T47D (cell line): ENCODE measurements at places on chromosomes 3 and 15.
A peak's percentile ranks its signal among the peaks of the same experiment; 100 is the strongest.

DNA sequence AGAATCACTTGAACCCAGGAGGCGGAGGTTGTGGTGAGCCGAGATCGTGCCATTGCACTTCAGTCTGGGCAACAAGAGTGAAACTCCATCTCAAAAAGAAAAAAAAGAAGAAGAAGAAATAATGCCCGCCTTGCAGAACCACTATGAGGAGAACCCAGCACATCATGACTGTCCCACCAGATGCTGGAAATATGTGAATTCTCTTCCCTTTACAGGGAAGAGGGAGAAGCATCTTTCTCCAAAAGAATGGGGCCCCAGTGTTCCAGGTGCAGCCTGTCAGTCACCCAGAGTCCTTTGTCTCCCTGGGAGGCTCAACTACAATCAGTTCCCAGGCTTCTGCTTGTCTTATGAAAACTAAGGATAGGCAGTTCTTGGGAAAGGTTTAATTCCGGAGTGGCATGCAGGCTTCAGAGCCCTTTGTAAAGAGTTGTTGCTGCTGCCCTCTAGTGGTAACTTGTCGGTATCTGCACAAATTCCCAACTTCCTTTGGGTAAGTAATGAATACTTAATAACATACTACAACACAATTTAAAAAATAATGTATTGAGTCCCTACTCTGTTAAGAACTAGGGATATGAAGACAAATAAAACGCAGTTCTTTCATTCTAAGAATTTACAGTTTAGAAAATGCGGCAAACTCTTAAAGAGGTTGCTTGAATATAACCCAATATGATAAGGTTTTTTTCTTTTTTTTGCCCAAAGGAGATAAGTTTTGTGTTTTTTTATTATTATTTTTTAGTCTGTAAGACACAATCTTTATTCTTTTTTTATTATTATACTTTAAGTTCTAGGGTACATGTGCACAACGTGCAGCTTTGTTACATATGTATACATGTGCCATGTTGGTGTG is 18.6 kb upstream of the TICRR start:
- DNase-seq, result peak; percentile 51

GRCh38 chr15:58597943-58598828 is 151.3 kb downstream of the ADAM10 start:
- DNase-seq, result no peak

DNA sequence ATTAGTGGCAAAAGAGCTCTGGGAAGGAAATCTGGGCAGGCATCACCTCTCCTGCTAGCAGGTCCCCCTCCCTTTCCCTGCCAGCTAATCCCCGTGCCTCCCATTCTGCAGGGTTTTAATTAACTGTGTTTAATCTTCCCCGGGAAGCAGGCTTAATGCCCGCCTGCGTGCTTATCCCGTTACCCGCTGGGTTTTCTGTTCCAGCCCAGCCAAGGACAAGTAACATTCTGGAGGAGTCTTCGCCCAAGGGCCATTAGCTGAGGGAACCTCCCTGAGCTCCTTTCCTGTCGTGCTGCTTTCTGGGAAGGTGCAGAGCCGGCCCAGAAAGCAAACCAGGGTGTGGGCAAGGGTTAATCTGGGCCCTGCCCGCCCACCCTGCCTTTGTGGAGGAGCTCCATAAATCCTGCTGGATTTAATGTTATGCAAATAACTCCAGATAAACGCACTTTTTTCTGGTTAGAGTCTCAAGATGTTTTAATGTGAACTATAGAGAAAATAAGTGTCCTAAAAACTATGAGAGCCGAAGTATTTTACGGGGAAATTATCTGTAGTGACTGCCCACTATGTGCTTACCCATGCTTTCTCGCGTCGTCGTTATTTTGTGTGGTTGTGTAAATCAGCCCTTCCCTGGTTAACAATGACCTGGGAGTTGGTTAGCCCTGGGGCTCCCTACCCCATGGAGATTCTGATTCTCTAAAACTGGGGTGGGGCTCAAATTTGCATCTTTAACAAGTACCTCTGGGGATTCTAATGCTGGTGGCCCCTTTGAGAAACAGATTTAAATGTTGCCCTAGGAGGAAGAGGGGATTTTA is 25.9 kb downstream of the TRIM71 start:
- no peak for DNase-seq

- DNase-seq, result no peak
Observed at GRCh38 chr3:183477801-183478456, 49.5 kb upstream of the MCF2L2 start.

DNA sequence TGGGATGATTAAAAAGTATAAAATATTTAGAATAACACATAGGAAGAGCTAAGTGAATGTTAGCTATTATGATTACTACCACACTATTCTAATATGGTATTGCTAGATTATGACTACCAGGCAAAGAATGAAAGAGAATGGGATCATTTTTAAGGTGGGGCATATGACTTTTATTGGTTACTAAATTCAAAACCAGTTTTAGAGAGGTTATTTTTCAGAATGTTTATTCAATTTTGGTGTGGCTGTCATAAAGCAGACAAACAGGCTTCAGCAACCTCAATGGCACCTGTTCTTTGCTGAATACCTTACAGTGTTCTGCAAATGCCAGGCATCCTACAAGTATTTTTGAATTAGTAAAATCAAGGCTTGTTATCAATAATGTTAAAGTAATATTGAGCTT is 12.8 kb downstream of the SPTSSB start:
- DNase-seq, result no peak

GRCh38 chr15:78006567-78007205 is 70.8 kb downstream of the TBC1D2B start:
- DNase-seq, result no peak

- DNase-seq, result no peak
Observed at GRCh38 chr3:72664184-72664975, 183.9 kb downstream of the SHQ1 start.

DNA sequence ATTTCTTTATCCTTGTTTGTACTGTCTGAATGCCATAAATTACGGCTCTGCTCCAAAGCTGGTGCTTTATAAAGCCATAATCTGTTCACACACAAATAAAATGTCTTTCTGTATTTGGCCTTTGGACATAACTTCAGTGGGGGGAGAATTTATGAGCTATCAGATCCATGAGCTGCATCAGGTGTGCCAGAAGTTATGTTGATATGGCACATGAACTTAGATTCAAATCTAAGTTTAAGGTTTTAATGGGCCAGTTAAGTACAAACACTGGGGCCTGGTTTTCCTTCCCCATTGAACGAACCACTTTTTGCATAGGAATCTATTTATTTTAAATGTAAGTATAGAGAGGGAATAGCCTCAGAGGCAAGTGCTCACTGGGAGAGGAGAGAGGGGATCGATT is 239.9 kb downstream of the NFKBIZ start:
- DNase-seq, result no peak

- DNase-seq, result no peak
Observed at GRCh38 chr3:171778493-171778892, 31.8 kb downstream of the PLD1 start.

GRCh38 chr3:142467768-142468167 is 19.9 kb upstream of the XRN1 start:
- DNase-seq, result no peak

GRCh38 chr3:149706905-149707304 is 45.4 kb downstream of the COMMD2 start:
- no peak for DNase-seq

GRCh38 chr3:13718000-13718399 is 161.9 kb downstream of the WNT7A start:
- DNase-seq, result no peak

DNA sequence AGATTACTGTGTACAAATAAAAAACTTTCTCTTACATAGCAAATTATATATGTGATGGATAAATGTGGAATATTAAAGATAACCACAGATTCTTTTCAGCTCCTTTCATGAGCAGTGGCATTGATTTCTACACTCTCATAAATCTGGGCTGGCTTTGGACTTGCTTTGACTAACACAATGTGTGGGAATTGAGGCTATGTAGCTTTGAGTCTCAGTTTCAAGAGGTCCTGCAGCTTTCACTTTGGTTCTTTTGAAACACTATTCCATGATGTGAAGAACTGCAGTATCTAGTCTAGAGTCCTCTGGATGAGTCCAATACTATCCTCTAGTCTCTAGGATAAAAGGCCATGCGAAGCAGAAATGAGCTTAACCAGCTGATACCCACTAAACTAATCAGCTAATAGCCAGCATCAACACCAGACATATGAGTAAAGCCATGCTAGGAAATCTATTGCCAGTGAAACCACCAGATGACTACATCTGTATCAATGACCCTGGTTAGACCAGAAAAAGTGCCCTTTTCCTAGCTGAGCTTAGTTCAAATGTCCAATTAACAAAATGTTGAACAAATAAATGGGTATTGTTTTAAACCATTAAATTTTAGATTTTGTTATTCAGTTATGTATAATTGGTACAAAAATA is 274.9 kb upstream of the ZPLD1 start:
- DNase-seq, result no peak

DNA sequence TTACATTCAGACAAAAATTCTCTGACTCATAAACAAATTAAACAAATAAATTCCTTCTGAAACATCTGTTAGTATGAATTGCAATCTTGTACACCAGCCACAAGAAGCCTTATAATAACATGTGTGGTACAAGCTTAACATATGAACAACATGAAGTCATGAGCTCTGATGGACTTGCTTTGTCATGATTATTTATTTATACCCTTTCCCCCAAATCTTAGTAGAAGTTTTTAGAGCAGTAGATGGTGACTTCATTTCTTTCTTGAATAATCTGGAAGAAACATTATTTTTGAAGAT is 633.4 kb downstream of the EPHA3 start:
- no peak for DNase-seq

GRCh38 chr3:152960684-152961083 is 125.8 kb downstream of the P2RY1 start:
- DNase-seq, result no peak

GRCh38 chr3:172115787-172116186 is 76.4 kb downstream of the FNDC3B start:
- no peak for DNase-seq

GRCh38 chr3:171349392-171349791 is 110.8 kb downstream of the TNIK start:
- no peak for DNase-seq

- no peak for DNase-seq
Observed at GRCh38 chr3:114155370-114155821, 23.5 kb downstream of the DRD3 start.

DNA sequence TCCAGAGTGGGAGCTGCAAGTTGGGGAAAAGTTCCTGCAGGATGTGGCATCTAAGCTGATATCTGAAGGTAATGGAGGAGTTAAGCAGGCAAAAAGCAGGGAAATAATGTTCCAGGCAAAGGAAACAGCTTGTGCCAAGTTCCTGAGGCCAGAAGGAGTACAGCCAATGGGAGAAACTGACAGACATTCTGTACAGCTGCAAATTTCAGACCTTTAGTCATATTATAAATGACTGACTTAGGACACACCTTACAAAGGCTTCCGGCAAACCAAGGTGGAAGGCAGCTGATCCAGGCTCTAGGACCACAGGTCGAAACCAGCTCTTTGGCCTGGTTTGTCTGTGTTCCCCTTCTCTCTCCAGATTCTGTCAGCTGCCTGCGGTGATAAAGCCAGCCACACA is 9.3 kb downstream of the WWTR1 start:
- DNase-seq, result no peak

DNA sequence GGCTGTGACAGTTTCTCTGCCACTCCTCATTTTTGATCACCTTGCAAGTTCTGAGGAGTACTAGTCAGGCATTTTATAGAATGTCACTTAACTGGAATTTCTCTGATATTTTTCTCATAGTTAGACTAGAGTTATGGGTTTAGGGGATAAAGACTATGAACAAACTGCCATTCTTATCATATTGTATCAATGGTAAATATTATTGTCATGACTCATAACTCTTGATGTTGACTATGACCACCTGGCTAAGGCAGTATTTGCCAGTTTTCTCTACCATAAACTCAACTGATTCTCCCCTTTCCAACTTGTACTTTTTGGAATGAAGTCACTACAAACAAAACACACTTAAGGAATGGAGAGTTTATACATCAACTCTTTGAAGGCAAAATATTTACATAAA is 22.7 kb upstream of the OR5K1 start:
- DNase-seq, result no peak

GRCh38 chr3:40852712-40853111 is 328.0 kb downstream of the ZNF621 start:
- DNase-seq, result no peak
